Large intestine (tissue), 12 donors: ENCODE measurements at places on chromosomes 1 and 21.

DNA sequence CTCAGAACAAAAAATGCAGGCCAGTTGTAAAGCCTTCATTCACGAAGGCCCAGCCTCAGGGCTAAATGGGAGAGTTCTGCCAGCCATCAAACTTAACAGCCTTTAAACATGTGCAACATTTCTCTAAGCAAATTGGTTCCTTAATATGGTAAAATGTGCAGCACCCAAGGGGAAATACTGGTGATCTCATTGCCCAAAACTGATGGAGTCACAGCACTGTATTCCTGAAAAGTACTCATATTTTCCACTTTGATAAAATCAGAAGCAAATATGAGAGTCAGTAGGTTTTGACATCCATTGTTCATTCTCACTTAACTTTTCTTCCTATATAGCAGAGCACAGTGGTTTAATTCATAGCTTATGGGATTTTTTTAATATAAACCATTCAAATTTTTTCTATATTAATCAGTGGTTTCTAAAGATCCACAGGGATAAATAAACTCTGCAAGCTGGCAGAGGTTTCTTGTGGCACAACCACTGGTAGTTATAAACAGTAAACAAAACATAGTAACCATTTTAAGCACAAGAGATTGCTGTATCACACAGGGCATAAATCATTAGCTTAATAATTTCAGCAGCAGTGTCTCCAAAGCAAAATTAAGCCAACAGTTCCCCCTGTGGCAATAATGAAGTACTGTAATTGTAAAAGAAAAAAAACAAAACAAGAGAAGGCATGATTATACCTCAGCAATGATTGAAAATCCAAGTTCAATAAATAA, 106.9 kb upstream of the LYPLAL1 start:
- no peak for DNase-seq

DNA sequence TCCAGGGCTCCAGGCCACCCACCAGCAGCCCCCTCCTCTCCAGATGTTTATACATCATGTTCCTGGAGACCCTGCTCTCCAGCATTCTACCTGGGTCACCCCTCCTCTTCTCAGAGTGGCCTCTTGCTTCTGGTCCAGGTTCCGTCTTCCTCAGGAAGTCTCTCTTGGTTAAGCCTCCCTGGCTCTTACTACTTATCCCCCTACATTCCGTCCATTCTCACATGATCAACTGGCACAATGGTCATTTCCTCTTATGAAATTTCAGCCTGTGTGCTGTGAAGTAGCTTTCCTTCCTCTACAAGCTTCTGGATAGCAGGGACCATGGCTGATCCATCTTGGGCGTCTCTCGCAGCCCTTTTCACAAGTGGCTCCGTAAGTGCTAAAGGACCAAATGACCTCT, 33.9 kb upstream of the ATP2B4 start:
- DNase-seq, result no peak

DNA sequence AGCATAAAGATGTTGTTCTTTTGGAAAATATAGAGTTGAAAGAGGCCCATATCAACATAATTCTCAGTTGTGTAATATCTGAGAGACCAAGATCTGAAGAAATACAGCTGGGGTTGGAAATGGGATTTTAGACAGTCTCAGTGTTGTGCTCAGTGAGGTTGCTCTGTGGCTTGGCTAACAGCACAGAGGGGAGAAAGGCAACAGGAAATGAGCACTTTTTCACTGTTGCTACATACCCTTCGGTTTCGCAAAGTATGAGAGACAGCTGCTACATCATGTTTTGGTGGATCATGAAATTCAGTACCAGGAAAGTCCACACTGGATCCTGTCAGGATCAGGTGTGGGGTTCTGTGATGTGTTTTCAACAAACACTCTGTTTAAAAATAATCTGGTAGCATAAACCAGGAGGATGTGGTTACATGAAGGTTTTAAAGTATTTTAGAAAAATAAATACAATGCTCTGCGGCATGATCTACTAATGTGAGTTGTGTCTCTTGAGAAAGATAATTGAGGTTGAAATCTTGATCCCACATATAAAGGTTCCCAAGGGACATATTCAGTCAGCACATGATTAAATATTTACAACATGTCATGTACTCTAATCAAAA, 7.0 kb upstream of the GPR88 start:
- no peak for DNase-seq

- peak; percentile 57 for DNase-seq
These were observed 87.9 kb upstream of the PAPPA2 start for GRCh38 chr1:176374967-176375569.

- DNase-seq, result no peak
These were observed 2.0 kb upstream of the COQ8A start for GRCh38 chr1:226937940-226938725.
